ENCODE measurements at places on chromosomes 6 and 20.

GRCh38 chr6:142796571-142796970, 148.4 kb downstream of the HIVEP2 start:
- DNase-seq = no peak

- DNase-seq = peak; percentile 61
Measured at GRCh38 chr6:169452117-169452868, 198.6 kb upstream of the THBS2 start.

DNA sequence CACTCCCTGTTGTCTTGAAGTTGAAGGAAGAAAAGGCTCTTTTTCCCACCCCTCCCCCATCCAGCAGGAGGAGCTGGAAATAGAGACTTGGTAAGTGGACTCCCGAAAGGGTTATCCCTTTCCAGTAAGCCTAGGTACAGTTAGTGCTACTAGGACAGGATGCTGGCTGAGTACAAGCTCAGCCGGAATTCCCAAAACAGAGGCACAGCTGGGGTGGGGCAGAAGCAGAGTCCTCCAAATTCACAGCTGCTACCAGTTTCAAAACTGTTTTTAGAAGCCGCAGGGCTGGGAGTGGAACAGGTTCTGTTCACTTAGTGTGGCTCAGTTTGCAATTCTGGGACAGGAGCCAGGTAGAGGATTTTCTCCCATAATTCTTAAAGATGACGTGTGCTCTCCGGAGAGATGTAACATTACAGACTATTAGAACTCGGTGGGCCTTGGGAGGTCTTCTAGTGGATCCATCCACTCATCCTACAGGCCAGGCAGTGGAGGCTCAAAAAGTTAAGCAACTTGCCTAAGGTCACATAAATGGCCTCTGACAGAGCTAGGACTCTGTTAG, 19.0 kb upstream of the UTRN start:
- DNase-seq = no peak

DNA sequence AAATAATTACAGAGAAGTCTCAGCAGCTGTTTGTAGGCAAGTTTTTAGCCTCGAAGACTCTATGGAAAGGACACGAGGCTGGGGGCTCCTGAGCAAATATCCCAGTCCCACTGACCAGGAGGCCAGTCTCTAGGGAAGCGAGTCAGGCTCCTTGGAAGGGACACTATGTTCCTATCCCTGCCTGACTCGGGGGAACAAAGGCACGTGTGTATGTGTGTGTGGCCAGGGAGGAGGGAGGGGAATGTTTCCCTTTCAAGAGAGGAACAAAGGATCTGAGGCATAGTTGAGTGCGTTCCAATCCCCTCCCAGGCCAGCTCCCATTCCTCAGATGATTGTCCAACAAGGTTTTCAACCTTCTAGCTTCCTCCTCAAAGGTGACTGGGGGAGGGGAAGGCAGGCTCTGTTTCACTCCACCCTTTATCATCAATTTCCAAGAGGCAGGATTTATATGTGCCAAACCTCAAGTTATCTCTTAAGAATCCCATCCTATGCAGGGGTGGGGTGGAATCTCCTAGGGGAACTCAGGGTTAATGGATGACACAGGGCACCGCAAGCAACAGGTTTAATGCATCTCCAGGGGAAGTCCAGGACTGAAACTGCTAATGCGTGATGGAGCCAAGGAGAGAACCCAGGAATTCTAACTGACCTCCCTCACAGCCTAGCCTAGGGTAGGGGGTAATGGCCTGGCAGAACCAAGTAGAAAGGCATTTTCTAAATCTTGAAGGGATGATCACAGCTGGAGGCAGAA, 9.9 kb downstream of the BCL2L1 start:
- peak; percentile 65 for DNase-seq

DNA sequence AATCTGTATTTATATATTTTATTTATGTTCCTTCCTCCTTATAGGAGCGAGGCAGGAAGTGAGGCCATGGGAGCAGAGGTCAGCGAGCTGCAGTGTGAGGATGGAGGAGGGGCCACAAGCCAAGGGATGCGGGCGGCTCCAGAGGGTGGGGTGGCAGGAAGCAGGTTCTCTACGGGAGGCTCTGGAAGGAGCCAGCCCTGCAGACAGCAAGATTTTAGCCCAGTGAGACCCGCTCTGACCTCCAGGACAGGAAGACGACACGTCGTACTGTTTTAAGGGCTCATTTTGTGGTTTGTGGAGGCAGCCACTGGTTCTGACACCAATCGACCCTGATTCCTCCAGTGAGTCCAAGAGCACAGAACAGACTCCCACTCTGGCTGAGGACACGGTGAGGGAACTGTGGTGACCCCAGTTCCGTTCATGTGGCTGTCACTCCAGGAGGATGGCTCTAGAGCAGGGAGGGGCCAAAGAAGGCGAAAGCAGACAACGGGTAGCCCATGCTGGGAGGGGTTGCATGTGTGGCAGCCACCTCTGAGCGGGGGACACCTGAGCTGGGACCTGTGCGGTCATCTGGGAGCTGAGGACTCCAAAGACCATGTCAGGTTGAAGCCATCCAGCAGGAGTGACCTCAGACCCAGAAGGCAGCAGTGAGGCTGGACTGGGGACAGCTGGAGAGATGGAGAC, 100.1 kb upstream of the BHLHE23 start:
- peak; percentile 55 for DNase-seq

GRCh38 chr6:38495922-38496635, 143.7 kb downstream of the BTBD9 start:
- DNase-seq = no peak

DNA sequence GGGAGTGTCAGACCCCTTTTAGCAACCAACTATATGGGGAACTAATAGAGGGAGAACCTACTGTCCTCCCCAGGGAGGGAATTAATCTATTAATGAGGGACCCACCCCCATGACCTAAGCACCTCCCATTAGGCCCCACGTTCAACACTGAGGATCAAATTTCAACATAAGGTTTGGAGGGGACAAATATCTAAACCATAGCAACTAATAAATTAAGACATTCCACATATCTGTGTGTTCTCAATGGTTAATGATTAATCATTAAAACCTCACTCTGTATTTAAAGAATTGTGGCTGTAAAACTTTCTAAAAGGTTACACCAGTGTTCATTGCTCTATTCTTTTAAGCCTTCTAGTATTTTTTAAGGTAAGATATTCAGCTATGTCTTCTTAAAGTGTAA, 500.4 kb upstream of the SULF2 start:
- no peak for DNase-seq
